ENCODE measurements at places on chromosomes 6 and 20.

DNA sequence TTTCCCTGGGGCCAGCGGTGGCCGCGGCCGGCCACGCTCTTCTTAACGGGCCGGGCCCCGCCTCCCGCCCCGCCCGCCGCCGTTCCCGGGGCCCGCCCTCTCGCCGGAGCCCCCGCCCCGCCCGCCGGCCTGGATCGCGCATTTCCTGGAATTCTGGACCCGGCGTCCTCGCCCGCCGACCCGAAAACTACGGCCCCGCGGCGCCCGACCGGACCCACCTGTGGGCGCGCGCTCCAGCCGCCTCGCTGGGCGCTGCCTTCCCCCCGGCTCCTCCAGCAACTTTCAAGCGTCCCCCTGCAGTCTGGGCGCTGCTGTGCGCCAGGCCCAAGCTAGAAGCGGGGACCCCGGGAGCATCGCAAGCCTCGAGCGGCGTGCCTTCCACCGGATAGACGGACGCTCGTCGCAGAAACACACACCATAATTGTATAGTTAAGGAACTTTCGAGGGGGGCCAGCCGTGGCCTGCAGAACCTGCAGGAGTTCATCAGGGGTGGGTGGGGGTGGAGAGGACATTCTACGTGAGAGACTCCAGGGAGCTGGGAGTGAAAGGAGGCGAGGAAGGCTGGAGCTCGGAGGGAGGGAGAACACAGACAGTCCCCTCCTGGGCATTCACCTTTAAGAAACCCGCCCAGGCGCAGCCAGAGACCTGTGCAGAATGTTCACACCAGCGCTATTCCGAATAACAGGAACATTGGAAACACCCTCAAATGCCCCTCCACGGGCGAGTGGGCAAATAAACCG, at the start of gene ADA:
Gene ADA, minus strand, starts transcription at position 16 of the 740 bp plus-strand sequence. CDS start 92 bp downstream, outside the sequence.
- DNase-seq = peak; percentile 81

DNA sequence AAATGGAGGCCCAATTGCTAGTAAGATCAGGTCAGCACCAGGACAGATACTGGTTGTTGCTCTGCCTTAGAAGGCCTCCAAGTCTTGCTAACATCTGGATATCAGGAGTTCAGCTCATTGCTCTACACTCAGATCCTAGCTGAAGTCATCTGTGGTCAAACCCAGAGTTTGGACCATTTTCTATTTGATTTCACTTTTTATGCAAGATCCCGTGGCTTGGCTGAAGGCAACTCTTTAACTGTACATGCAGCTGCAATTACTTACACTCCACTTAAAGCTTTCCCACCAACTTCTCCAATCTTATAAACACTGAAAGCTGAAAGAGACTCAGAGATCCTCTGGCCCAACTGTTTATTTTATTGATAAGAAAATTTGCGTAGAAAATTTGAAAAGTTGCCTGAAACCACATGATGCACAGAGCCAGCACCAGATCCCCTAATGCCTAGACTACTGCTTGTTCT, 2.7 kb downstream of the SLC17A2 start:
- no peak for DNase-seq

DNA sequence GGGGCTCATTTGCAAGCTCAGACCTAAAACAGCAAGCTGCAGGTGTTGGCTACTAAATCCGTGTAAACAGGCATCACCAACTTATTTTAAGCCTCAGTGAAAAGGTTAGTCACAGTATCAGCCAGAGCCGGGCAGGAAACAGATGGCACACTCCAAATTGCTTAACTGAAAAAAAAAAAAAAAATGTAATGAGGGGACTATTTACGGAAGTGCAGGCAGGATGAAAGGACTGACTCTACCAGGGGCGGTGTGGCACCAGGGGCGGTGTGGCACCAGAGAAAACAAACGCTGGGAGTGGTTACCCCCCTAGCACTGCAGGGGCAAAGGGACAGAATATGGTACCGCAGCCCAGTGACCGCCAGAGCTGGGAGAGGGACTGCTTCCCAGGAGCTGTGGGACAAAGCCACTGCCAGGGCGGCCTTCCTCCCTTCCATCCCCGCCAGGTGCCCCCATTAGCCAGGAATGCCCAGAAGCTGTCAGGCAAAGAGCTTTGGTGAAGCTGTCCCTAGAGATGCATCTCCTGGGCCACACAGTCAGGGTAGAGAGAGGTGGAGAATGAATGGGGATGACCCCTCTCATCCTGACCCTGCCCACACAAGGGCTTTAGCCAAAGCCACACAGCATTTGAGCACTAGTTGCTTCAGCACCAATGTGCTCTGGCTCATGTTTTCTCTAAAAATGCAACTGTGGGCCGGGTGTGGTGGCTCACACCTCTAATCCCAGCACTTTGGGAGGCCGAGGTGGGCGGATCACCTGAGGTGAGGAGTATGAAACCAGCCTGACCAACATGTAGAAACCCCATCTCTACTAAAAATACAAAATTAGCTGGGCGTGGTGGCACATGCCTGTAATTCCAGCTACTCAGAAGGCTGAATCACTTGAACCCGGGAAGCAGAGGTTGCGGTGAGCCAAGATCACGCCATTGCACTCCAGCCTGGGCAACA, 39.6 kb upstream of the GFOD1 start:
- no peak for DNase-seq

DNA sequence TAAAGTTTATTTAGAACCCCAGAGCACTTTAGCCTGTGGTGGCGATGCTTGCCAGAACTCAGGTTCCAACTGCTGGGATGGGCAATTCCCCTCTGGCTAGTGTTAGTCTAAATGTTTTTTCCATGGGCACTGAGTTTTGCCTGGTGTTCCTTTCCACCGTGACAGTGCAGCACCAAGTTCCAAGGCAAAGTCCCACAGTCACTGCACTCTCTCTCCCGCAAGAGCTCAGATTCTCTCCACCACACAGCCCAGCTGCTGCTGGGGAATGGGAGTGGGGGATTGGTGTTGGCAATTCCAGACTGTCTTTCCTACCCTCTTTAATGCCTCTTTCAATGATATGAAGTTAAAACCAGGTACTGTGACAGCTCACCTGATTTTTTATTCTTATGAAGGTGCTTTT, 247.6 kb downstream of the ALDH8A1 start:
- no peak for DNase-seq

DNA sequence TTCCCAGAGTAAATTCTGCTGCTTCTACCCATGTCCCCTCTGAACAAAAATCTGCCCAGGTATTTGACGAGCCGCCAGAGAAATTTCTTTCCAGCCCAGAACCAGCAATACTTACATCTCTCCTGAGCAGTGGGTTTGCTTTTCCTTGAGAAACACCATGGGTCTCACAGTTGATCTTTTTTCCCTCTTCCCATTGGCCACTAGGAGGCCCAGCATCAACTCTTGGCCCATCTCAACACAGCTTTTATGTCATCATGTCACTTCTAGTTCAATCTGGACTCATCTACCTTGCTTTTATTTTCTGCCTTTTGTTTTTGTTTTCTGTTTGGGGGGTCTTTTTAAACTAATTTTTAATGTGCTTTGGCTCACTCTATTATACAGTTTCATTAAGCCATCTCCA, 18.8 kb downstream of the MAFB start:
- DNase-seq = no peak

- no peak for DNase-seq
Measured at GRCh38 chr6:47440719-47441118, 36.9 kb upstream of the CD2AP start.

DNA sequence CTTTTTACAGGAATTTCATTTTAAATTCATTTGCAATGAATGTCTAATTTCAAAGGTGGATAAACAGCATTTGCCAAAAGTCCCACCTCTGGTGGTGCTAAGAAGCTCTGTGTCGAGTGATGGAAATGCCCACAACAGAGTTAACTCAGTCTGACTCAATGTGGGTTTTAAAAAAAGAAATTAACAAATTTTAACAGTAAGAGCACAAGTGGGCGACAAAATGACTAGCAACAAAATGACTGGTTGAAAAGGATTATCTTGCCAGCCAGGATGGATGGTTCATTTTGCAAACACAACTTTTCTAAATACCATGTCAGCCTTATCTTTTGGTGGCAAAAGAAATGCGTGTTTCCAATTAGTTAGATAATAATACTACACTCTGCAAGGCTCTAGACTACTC, 14.3 kb upstream of the TAGAP start:
- DNase-seq = no peak

GRCh38 chr20:41308290-41308711, 9.2 kb downstream of the ZHX3 start:
- DNase-seq = no peak

DNA sequence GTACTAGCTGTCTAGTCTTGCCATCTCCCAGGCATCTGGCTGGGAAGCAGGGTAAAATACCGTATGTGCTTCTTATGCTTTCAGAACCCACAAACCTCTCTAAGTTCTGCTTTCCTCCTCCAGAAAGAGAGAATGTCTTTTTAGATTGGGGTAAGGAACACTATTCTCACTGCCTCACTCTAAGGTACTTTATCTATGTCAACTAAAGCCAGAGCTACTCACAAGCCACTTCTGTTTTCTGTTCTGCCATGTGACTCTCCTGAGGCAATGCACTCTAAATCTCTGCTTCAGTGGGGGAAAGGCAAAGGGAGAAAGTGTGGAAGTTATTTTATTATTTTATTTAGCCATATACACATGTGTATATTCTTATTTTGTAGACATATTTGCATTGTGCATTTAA, 15.6 kb downstream of the MEP1A start:
- DNase-seq = no peak

DNA sequence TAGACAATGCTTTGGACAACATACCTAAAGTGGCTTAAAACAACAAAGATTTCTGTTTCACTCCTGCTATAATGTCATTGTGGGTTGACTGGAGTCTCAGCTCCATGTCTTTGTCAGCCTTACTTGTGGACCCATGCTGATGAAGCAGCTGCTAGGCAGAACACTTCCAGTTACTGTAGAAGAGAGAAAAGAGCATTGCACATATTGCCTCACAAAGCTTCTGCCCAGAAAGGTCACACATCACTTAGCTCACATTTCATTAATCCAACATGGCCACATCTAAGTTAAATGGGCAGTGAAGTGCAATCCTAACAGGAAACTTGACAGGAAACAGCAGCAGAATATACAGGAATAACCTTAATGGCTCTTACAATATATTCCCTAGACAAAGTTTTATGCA, 480.5 kb upstream of the HTR1E start:
- no peak for DNase-seq

- no peak for DNase-seq
Measured at GRCh38 chr6:28974505-28974904, 30.6 kb downstream of the ZNF311 start.

GRCh38 chr6:18147616-18148015, 7.3 kb downstream of the TPMT start:
- no peak for DNase-seq

- no peak for DNase-seq
Measured at GRCh38 chr6:25942561-25943147, 12.2 kb upstream of the SLC17A2 start.

DNA sequence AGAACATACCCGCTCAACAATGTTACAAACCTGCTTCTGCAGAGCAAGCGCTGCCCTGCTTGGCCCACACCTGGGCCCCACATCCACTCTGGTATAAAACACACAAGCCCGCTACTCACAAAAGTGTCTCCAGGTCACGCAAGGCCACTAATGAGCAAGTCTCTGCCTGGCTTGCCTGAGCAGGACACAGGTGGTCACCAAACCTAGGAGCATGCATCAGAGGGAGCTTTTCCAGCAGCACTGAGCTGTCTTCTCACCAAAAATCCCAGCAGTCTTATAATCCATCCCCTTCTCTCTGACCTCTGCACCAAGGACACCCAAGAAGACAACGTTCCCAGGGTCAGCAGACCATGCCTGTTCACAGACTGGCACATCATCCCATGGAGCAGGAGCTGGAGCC, 100.8 kb downstream of the DLL1 start:
- no peak for DNase-seq

DNA sequence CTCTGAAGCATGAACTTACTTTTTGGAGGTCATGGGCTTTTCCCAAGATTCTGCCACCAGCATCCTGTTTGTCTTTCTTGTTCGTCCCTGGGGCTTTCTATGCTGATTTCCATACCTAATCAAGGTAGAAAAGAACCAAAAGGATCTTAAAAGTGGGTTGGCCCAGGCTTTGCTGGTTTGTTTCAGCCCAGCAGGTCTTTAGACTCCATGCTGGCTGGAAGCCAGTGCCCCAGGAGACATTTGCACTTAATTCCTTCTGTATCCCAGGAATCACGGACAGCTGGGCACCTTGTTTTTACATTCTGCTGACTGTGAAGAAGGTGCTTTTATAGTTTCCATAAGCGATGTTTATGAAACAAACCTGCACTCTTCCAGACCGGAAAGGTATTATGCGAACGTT, 195.9 kb downstream of the CDH4 start:
- no peak for DNase-seq

GRCh38 chr6:99905209-99906106, 88.6 kb downstream of the MCHR2 start:
- DNase-seq = no peak

DNA sequence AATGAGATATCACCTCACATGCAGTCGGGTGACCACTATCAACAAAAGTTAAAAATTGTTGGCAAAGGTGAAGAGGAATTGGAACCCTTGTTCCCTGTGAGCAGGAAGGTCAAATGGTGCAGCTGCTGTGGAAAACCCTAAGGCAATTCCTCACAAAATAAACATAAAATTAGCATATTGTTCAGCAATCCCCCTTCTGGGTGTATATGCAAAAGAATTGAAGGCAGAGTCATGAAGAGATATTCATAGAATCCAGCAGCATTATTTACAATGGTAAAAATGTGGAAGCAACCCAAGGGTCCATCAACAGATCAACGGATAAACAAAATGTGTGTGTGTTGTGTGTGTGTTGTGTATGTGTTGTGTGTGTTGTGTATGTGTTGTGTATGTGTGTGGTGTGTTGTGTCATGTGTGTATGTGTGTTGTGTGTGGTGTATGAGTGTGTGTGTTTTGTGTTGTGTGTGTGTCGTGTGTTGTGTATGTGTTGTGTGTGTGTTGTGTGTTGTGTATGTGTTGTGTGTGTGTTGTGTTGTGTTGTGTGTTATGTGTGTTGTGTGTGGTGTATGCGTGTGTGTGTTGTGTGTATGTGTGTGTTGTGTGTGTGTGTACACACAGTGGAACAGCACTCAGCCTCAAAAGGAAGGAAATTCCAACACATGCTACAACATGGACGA, 245.1 kb downstream of the ERMARD start:
- peak; percentile 21 for DNase-seq

DNA sequence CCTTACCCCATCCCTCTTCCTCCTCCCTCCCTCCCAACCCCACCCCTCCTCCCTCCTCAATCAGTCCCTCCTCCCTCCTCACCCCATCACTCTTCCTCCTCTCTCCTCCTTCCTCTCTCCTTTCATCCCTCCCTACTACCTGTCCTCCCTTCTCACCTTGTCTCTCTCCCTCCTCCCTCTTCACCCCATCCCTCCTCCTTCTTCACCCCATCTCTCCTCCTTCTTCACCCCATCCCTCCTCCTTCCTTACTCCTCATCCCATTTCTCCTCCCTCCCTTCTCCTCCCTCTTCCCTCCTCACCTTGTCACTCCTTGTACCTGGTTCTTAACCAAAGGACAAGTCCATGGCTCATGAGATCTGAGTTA, 222.4 kb downstream of the TTLL2 start:
- no peak for DNase-seq

DNA sequence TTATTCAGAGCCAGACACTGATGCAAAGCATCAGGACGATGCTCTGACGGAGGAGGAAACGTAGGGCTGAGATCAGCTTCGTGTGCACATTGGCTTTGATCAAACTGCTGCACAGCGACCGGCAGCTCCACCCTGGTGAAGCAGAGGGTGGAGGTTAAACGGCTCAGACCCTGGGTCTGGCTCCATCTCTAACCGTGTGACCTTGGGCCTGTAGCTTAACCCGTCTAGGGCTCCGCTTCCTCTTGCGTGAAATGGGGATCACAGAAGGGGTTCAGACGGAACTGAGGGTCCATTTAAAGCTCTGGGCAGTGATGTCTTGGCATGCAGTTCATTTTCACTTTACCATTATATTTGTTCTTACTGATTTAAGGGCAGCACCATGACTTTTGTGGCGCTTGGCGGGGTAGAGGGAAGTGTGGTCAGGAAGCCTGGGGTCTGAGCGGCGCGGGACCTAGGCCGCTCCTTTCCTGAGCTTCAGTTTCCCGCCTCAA, 644 bp downstream of the RBL1 start:
- DNase-seq = no peak

All from left lobe of liver (tissue), 2 donors.